ENCODE measurements at places on chromosomes 4 and X.

DNA sequence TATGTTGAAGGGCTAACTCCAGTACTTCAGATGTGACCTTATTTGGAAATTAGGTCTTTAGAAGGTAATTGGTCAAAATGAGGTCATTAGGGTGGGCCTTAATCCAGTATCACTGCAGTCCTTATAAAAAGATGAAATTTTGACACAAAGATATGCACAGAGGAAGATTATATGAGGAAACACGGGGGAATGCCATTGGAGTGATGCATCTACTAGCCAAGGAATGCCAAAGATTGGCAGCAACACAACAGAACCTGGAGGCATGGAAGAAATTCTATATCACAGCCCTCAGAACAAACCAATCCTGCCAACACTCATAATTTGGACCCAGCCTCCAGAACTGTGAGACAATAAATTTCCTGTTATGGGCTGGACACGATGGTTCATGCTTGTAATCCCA, 17.6 kb downstream of the TRIM61 start:
- DNase-seq: no peak

GRCh38 chrX:107724653-107725052, 50.9 kb downstream of the TSC22D3 start:
- no peak for DNase-seq

DNA sequence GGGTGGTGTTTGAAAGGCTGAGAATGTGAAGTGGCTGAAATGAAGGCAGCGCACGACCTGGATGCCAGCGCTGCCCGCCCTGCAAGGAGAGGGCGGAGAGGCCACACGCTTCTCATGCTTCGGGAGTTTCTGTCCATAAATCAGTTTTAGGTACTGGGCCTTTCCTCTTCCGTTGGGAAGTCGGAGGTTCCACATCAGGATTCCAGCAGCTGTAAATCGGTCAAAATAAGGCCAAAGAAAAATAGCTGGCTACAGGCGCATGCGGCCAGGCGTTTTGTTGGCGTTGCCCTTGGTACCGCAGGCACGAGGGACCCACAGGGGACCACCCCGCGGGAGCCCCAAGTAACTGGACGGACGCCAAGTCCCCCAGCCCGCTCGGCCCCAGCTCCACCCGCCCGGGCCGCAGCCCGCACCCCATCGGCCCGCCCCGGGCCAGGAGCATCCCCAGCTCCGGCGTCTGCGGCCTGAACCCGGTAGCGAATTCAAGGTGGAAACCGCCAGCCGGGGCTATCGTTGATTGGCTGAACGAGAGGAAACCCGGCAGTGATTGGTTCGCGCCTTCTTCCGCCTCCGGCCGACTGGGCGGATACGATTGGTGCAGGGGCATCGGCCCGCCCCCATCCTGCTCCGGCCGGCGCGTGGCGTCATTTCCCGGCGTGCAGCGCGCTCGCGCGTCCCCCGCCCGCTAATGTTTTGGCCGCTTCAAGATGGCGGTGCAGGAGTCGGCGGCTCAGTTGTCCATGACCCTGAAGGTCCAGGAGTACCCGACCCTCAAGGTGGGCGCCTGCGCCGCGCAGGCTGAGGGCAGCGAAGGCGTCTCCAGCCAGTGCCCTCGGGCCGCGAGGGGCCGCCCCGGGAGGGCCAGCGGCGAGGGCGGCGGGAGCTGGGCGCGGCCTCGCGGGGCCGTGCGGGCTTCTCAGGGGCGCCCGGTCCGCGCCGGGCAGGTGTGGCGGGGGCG, at the start of gene MAEA:
TSS of gene MAEA (plus strand) at position 685 of the 958 bp plus-strand sequence. CDS start at position 708, 23 bp downstream.
- DNase-seq: peak; percentile 72

DNA sequence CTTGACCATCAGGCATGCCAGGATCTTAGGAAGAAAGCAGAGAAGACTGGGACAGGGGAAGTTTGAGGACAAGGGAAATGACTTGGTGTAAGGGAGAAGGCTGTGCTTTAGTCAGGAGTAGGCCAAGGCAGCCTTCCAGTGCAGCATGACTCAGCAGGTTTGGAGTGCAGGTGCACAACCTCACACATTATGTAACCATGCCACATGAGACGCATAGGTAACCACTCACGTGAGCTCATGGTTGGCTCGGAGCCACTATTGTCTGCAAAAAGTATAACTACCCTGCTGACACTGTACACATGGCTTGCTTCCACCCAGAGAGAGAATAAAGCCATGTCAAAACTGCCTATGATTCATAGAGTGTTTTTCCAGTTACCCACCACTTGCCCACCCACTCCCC, 715.9 kb downstream of the SMARCA1 start:
- DNase-seq: no peak

- DNase-seq: no peak
Measured at GRCh38 chr4:113699772-113700171, 61.8 kb downstream of the CAMK2D start.

- DNase-seq: no peak
Measured at GRCh38 chr4:169428376-169428775, 157.6 kb upstream of the SH3RF1 start.

DNA sequence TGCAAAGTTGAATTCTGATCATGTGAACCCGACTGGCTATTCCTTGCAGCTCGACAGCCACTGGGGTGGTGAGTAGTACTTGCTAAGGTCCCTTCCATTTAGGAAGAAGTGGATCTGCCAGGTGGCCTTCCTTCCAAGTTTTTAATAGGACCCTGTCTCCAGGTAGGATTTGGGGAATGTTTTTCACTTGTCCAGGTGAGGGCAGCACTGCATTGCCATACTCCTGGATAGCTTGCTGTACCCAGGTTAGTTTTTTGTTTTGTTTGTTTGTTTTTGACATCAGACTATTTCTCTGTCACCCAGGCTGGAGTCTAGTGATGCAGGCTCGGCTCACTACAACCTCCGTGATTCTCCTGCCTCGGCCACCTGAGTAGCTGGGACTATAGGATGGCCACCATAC, 29.8 kb downstream of the SAGE1 start:
- no peak for DNase-seq

GRCh38 chr4:7291372-7292114, 99.2 kb downstream of the SORCS2 start:
- DNase-seq: no peak

DNA sequence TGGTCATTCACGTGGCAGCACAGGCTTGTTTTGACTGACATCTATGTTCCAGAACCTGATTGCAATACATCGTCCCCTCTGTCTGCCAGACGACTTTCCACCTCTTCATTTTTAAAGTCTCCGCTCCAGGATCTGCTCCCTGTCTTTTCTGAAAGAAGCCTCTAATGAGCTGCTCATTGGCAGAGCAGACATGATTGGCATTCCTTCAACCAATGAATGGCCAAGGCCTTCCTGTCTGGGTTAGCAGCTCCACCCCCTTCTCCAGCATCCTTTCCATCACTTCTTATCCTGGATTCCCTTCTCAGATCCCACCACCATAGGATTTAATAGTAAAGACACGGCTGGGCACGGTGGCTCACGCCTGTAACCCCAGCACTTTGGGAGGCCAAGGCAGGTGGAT, 202.7 kb upstream of the KLF3 start:
- no peak for DNase-seq

DNA sequence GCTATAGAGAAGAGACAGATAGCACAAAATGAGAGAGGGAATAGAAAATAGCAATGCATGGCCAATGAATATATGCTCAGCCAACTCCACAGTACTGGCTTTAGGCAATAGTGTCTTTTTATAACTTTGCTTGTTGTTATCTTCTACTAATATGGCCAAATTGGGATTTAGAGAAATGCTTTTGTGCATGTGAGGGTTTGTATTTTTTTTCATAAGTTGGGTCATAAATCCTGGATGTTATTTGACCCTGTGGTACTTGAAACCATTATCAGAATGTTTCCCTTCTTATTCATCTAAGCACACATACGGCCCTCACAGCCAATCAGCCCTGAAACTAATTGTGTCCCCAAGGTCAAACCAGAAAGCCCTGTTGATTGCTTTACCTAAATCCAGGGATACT, 35.2 kb upstream of the LPAR4 start:
- DNase-seq: no peak

DNA sequence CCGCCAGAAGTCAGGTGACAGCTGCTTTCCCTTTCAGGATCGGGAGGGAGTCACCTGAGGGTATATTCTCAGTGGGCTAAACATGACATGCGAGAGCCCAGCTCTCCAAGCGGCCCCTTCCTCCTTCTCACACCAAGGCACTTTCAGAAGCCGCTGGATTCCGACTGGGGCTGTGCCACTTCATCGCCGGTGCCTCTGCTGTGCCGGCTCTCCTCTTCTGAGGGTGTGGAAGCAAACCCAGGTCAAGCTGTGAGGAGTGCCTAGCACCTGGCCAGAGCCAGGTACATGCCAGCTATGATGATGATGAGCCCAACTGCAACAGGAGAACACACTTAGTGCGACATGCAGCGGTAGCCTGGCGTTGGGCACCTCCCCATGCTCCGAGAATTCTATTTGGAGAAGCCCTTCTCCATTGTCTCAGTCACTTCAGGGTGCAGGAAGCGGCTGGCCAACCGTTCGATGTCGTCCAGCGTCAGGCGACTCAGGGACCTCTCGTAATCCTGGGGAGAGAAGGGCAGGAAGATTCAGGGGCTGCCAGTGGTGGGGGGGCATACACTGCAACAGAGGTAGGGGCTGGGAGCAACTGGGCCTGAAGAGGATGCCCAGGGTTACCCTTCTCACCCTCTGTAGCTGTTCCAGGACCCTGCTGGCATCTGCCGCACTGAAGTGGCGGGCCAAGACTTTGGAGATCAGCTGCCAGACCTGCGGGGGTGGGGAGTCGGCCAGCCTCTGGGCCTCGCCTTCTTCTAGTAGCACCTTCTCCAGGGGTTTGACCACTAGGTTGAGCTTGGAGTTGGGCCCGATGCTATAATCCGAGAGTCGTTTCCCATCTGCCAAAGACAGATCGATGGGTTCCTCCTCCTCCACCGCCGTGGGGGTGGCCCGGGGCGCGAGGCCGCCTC, 1.0 kb downstream of the UBL4A start:
- DNase-seq: no peak

DNA sequence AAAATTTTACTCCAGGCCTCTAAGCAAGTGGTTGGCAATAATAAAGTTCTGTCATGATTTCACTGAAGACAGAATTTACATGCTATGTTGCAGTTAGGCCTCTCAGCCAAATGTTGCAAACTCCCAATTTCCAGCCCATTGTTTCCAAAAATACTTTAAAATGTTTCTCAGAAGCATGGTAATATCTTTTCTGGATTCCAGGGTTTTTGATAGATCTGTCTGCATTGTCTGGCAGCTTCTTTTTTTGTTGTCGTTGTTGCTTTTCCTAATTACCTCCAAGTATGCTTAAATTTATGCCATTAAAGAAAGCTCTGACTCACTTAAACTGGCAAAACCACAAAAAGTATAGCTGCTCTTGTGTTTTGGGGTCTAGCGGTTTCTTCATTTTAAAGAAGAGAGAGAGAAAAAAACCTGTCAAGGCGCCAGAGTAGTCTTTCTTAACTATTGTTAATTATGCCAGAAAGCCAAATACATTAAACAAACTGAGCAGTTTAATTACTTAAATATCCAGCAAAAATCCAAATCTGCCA, 97.0 kb downstream of the AGTR2 start:
- no peak for DNase-seq

DNA sequence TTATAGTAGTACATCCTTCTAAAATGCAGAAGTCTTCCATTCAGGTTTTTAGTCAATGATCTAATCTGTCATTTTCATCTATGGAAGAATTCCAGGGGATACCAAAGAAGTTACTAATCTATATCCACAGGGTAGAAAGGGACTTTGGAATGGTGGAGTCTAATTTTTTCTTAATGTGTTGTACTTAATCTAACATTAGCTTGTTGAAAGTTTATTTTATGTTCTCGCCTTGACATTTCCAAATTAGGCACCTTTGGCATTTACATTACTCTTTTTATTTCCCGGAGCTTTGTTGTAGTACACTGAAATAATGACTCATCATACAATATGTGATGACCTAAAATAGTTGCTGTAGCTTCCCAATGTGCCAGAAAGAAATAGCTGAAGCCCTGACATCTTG, 91.5 kb downstream of the HTR2C start:
- DNase-seq: no peak

Data from glomerular endothelial cell (primary cell).